NCI-H524 treated with DMSO at 0.1 percent for 48 hours (cell line): ENCODE measurements at places on chromosomes 13 and 19.

GRCh38 chr13:97018029-97018819 lies 23.9 kb upstream of the OXGR1 start:
- DNase-seq = no peak

GRCh38 chr13:54177466-54177865 lies 1148.9 kb downstream of the OLFM4 start:
- no peak for DNase-seq

DNA sequence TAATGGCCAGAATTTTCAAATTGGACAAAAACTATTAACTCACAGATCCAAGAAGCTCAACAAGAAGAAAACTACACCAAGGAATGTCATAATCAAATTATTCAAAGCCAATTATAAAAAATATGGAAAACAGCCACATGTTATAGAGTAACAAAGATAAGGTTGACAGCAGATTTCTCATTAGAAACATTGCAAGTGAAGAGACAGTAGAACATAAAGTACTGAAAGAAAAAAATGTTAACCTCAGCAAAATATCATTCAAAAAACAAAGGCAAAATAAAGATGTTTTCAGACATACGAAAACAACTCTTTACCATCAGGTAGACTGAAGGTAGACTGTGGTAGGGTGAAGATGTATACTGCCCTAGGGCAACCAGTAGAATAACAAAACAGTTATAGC lies 83.4 kb downstream of the KCNRG start:
- DNase-seq = no peak

GRCh38 chr19:18000480-18000914 lies 7.5 kb upstream of the ARRDC2 start:
- no peak for DNase-seq

GRCh38 chr13:110305949-110306339 lies 1.0 kb downstream of the COL4A1 start:
- DNase-seq = no peak

- no peak for DNase-seq
Observed at GRCh38 chr13:85694992-85695391, 104.2 kb downstream of the SLITRK6 start.

DNA sequence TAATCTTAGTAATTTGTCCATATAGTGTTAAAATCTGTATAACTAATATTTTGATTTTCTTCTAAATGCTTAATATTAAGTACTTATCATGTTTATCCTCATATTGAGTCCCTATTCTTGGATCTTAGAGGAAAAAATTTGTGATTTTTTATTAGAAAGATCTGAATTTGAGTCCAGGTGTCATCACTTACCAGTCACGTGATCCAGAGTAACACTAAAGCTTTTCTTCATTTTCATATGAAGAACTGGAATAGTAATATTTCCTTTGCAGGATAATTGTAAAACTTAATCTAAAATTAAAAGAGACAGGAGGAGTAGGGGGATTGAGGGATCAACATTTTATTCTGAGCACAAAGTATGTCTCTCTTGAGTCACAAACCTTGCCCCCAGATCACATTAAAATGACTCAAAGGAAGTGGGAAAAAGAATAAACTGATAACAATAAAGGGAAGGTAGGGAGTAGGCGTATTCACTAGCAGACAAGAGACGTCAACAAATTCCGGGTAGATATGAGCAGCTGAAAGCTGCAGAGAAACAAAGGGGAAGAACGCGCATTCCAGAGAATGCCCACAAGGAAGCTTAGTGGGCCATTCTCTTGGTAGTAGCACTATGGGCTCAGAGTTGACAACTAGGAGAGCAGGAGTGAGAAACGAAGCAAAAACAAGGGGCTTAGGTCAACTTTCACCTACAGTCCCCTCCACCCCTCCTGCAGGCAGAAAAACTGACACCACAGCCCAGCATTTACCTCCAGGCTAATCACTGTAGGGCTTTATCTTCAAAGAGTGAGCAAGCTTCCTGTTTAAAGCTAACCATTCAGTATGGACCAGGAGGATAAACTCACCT lies 123.1 kb downstream of the SPRY2 start:
- no peak for DNase-seq

- no peak for DNase-seq
Observed at GRCh38 chr13:86870444-86870843, 800.7 kb upstream of the SLITRK5 start.

DNA sequence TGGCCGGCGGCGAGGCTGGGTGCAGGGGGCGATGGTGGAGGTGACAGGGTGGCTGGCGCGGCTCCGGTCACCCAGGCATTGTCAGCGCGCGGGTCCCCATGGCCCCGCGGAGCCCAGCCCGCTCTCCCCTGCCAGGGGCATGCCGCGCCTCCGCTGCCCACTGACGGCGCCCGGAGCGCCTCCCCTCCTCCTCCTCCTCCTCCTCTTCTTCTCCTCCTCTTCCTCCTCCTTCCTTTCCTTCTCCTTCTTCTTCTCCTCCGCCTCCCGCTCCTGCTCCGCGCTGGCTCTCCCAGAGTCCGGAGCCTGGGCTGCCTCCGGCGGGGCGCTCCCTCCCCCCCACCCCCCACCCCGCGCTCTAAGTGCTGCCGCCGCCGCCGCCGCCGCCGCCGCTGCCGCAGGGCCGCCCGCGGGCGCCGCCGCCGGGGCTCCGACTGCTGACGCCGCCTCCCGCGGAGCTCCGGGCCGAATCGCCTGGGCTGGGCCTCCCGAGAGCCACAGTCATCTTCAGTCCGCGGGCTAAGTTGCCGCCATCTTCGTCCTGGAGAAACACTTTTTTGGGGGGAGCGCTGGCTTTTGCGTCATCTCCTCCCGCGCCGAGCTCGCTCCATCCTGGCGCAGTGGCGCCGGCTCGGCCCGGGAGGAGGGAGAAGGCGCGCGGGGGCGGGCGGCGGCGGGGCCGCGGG lies 348.3 kb downstream of the LIG4 start:
- no peak for DNase-seq

GRCh38 chr19:14056069-14056666 lies 5.7 kb downstream of the PALM3 start:
- no peak for DNase-seq

DNA sequence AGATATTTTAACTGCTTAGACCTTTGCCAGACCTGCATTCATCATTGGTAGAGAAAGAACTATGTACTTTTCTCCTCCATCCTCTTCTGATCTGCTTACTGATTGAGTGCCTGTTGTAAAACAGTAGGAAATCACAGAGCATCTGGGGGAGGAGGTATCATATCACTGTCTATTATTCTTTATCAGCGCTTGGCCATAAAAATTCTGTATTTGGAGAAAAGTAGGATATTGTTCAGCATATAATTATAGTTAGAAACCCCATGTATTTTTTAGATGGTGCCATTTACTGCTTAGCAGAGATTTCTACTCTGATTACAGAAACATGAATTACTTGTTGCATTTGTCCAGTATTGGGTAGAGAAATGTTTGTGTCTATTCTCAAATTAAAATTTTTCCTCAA lies 62.4 kb downstream of the URI1 start:
- DNase-seq = no peak

DNA sequence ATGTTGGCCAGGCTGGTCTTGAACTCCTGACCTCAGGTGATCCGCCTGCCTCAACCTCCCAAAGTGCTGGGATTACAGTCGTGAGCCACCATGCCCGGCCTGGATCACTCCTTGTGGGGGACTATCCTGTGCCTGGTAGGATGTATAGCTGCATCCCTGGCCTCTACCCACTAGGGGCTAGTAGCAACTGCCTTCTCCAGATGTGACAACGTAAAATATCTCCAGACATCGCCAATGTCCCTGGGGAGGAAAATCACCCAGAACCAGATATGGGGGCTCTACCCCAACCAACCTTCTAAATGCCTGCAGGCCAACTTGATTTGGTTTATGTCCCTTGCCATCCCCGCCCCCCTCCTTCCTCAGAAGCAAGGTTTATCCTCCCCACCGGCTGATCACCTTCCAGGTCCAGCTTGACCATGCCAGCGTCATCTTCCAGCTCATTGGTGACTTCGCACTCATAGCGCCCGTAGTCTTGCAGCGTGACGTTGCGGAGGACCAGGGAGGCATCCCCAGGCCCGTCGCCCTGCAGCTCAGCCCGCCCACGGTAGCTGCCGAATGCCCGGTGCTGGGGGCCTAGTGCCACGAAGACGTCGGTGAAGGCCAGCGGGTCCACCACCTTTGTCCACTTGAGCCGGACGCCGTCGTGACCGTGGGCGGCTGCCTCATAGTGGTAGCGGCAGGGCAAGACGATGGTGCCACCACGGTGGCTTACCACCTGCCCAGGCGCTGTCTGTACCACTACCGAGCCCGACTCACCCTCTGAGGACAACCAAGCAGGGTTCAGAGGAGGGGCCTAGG lies 12.5 kb downstream of the TM6SF2 start:
- no peak for DNase-seq

GRCh38 chr13:101059793-101060192 lies 356.5 kb downstream of the NALCN start:
- no peak for DNase-seq

GRCh38 chr19:42497492-42498168 lies 30.7 kb downstream of the CEACAM1 start:
- DNase-seq = no peak

- DNase-seq = no peak
Observed at GRCh38 chr13:114285166-114285808, 3.9 kb downstream of the UPF3A start.

DNA sequence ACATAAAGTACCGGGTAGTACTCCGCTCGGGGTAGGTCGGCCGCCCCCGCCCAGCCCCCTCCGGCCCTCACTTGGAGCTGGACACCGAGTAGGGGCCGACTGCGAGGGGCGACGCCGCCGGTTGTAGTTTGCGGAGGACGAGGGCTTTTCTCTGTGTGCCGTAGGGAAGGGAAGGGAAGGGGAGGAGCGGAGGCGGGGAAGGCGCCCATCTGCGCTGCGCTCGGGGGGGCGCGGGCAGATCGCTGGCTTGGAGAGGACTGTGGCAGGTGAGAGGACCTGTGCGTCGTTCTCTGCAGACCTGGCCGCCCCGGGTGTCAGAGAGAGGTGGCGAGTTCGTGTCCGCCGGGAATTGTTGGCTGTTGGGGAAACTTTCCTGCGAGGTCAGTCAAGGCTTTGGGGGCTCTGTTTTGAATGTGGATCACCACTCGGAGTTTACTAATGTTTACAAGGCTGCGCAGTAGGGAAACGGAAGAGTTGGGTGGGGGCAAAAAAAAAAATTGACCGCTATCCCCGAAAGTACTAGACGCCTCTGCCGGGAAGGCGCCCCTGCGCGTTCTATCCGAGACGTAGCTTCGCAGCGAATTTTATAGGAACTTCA lies 1.4 kb downstream of the ING1 start:
- no peak for DNase-seq

- DNase-seq = no peak
Observed at GRCh38 chr19:1863328-1863637, at the start of gene KLF16. TSS of gene KLF16 (minus strand) at chr19:1863579. CDS start at chr19:1863497, 82 bp downstream.

GRCh38 chr13:35631666-35632065 lies 155.2 kb upstream of the MAB21L1 start:
- no peak for DNase-seq

- peak; percentile 22 for DNase-seq
Observed at GRCh38 chr19:40596608-40597328, 4.4 kb upstream of the LTBP4 start.

- no peak for DNase-seq
Observed at GRCh38 chr19:54415901-54416673, 823 bp downstream of the TTYH1 start.

- no peak for DNase-seq
Observed at GRCh38 chr19:44754750-44755080, 6.2 kb downstream of the BCL3 start.

DNA sequence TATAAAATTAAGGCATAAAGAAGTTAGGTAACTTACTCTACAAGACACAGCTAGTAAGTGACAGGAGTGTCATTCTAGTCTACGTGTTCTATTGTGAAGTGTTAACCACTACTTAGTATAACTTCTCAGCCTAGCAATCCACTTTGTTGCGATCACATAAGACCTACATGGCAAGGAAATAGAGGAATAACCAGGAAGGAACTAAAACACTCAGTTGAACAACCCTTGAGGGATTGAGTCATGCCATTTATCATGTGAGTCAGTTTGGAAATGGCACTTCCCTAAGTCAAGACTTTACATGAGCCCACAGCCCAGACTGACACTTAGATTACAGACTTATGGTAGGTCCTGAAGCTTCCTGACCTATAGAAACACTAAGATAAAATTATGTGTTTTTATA lies 279.5 kb upstream of the PCDH20 start:
- no peak for DNase-seq

DNA sequence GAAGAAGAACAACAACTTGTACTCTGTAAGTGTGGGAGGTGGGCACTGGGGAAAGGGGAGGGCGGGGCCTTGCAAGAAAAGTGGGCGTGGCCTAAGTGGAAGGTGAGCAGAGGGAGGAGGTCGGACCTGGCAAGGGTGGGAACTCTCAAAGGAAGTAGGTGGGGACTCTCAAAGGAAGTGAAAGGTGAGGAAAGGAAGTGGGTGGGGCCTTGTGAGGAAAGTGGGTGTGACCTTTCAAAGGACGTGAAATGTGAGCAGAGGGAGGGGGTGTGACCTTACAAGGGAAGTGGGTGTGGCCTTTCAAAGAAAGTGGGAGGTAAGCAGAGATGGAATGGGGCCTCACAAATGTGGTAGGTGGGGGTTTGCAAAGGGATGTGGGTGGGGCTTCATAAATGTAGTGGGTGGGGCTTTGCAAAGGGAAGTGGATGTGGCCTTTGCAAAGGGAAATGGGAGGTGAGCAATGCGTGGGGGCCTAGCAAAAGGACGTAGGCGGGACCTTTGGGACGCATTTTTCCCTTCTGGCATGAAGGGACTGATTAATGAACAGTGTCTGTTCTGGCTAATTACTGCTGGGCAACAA lies 25.9 kb downstream of the ACSBG2 start:
- no peak for DNase-seq

DNA sequence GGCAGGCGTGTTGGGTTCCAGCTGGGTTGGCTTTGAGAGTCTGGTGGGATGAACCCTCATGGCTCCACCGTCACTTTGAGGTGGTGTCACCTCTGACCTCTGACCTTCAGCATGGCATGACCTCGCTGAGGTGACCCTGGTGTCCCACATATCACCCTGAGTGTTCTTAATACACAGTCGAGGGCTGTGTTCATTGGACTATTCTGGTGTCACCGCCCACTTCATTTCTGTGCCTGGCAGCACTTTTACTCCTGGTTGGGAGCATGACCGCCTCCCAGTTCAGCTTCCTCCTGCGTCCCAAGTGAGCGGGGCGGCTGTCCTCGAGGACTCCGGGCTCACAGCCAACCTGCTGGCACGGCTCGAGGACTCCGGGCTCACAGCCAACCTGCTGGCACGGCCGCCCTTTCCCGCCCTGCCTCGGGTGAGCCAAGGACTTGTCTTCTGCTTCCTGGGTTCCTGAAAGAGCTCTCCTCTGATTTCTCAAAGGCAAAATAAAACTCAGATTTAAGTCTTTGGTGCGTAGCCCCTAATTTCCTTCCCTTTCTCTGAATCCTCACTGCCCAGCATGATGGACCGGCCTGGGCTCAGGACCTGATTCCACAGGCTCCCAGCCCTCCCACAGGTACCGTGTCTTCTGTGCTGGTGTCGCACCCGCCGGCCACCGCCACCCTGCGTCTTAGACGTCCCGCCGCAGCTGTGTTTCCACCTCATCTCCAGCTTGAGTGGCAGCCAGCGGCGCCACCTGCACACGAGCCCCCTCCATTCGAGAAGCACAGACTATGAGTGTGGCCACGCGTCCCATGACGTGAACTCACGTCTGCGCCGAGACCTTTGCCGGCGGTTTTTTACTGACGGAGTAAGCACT lies 10.4 kb downstream of the ATP4B start:
- DNase-seq = peak; percentile 71

- DNase-seq = no peak
Observed at GRCh38 chr19:1455336-1456120, 5.6 kb downstream of the APC2 start.
